ENCODE measurements at places on chromosomes 6 and 20.

DNA sequence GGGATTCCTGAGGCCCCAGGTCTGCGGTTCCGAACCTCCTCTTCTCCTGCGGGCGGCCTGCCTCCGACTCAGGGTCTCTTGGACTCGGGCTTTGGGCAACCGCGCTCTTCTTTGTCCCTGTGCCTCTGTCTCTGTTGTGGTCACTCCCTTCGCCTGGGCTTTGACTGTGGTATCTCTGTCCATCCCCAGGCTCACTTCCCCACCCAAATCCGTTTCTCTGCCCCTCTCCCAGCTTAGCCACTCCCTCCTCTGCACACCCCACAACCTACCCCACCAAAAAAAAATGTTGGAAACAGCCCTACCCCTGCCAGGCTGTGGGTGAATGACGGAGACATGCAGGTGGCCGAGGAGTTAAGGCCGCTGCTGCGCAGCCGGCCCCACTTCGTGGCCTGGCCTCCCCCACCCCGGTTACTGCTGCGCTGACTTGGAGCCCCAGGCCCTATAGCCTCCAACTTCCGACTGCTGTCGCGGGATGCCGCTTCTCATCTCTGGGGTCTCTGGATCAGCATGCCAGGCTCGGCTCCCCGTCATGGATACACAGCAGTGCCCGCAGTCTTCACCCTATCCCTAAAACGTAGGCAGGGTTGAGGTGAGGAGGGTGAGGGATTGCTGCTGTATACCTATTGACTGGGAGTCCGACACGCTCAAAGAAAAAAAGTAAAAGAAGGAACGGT, 2.7 kb upstream of the MAFB start:
- no peak overlapping the region for H3K27ac ChIP-seq
- H3K4me3 ChIP-seq = no peak overlapping the region
- peaks cover 94% of the 10 kb centered on the region for H3K27me3 ChIP-seq
- H3K36me3 ChIP-seq = peaks cover 11% of the 10 kb centered on the region

DNA sequence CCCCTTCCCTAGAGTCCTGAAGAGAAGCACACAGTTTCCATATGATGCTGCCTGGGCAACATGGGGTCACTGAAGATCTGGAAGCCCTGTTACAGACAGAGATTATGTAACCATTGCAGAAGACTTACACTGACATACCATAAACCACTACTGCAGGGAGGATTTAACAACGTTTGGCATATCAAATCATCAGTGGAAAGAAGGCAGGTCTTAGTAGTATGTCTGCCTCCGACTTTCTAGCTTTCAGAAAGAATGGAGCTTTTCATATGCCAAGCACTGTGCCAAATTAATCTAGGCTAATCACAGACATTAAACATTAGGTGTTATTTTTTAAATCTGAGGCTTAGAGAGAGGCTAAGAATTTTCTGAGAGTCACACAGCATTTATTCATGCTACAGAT, 144.3 kb downstream of the ADGRB3 start:
- H3K4me1 ChIP-seq = no peaks in the 10 kb centered on the region
- no peak overlapping the region for H3K4me3 ChIP-seq
- DNase-seq = no peak

GRCh38 chr6:6918216-6918983, 189.4 kb upstream of the RREB1 start:
- no peak overlapping the region for H3K27ac ChIP-seq
- DNase-seq = no peak
- no peaks in the 10 kb centered on the region for H3K36me3 ChIP-seq
- peaks cover 3% of the 10 kb centered on the region for H3K4me1 ChIP-seq
- peaks cover 35% of the 10 kb centered on the region for H3K27me3 ChIP-seq

DNA sequence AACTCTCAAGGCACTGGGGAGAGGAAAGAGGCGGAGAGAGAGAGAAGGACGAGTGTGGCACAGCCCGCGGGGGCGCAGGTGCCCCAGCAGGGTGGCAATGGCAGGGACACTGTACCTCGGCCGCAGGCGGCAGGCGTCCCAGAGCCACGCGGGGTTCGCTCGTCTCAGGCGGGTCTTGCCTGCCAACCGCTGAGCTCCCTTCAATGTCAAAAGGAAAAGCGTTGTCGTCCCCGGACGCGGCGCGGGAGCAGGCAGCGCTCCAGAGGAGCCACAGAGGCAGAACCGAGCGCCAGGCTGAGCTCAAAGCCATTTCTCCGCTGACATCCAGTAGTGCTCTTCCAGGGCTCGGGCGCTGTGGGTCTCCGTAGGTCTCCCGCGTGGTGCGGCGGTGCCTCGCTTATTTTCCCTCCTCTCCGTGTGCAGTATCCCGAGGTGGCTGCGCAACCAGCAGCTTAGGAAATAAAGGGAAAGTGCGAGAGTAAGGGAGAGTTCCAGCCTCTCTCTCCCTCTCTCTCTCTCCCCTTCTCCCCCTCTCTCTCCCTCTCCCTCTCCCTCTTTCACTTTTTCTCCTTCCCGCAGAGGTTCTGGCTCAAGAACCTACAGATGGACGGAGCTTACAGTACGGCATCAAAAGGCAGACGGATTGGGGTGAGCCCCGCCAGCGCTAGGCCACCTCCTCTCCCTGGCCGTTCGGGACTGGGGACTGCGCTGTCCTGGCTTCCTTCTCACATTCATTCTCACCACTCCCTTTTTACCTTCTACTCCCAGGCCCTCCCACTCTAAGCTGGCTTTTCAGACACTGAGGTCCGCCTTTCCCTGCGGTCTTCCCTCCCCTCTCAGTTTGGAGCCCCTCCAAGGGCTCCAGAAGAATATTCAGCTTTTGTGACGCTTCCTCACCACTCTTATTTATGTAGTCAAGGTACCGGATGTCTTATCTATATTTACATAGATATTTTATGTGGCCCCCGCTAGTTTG, at the start of gene LAMA4:
Gene LAMA4, minus strand, starts transcription at position 727 of the 976 bp plus-strand sequence. Its CDS starts 417 bp downstream, at position 310.
- peaks cover 16% of the 10 kb centered on the region for H3K4me1 ChIP-seq
- H3K27me3 ChIP-seq = peaks cover 69% of the 10 kb centered on the region
- H3K4me3 ChIP-seq = peak within 1 kb of the TSS; percentile 69

- no peak overlapping the region for H3K4me3 ChIP-seq
- H3K4me1 ChIP-seq = no peaks in the 10 kb centered on the region
- DNase-seq = no peak
- no peaks in the 10 kb centered on the region for H3K36me3 ChIP-seq
Measured at GRCh38 chr6:84003131-84003530, 30.4 kb upstream of the MRAP2 start.
